ENCODE measurements at places on chromosomes 7 and 10. TPM values are rescaled to one million over a fixed set of nuclear protein-coding genes. Genes with fewer than 3 reads are reported as not detected.

POP7 gene
- 28.7 TPM for polyA plus RNA-seq

TFR2 gene
- 2.7 TPM for polyA plus RNA-seq

GNGT1 gene
- polyA plus RNA-seq, result not detected

SGCE gene
- polyA plus RNA-seq, result 36.2 TPM

CXCL12 gene
- 46.6 TPM for polyA plus RNA-seq

EN2 gene
- polyA plus RNA-seq, result not detected

KCNIP2 gene
- 21.2 TPM for polyA plus RNA-seq

HOXA3 gene
- polyA plus RNA-seq, result 19.1 TPM

BUD23 gene
- polyA plus RNA-seq, result 76.7 TPM

- DNase-seq, result peak; percentile 30
Observed at GRCh38 chr10:111076682-111077478, at the start of gene ADRA2A. TSS of gene ADRA2A (plus strand) at chr10:111077029. CDS start at chr10:111077997, 968 bp downstream.

GRCh38 chr7:104137511-104137910 is 70.3 kb downstream of the ORC5 start:
- DNase-seq, result no peak

DNA sequence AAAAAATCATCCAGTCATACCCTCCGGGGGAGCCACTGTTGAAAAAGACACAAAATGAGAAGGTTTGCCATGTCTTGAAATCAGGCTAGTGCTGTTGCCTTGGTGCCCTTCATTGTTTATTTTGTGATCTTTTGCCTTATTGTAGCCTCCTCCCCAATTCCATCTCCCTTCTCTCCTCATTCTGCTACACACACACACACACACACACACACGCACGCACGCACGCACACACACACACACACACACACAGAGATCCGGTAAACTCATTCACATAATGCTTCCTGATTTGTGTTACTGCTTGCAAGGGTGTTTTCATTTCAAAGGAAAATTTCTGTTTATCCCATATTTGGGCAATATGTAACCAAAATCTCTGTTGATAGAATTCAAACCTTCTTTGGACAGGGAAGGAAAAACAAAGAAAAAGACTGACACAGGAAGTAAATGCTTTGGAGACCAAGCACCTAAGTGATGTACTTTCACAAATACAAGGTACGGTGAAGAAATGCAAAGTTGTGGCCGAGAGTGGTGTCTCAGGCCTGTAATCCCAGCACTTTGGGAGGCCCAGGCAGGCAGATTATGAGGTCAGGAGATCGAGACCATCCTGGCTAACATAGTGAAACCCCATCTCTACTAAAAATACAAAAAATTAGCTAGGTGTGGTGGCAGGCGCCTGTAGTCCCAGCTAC is 141.1 kb upstream of the CDK13 start:
- no peak for DNase-seq

GRCh38 chr10:16788125-16788524 is 29.1 kb downstream of the RSU1 start:
- DNase-seq, result no peak

GRCh38 chr10:131737543-131738395 is 163.0 kb upstream of the PPP2R2D start:
- DNase-seq, result no peak

DNA sequence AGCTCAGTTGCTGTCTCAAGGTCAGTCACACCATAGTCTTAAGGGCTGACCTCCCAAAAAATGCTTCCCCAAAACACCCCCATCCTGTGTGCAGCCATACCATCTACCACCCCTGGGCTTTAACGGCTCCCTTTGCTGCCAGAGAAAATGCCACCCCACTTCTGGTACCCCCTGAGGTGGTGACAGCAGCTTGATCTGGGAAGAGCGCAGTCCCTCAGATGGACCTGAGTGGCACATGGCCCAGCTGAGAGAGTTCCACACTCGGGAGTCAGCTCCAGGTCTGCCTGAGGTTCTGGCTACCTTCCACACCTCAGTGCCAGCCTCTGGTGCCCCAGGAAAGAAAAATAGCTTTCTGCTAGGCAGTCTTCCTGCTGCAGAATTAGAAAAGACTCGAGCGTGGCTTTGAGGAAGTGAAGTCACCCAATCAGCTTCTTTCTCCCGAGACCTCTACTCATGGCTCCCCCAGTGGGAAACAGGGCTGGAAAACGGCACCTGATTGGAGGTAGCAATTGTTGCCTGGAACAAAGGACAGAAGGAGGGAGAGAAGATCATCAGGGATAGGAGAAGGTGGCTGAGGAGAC is 151.7 kb downstream of the ARHGAP21 start:
- DNase-seq, result no peak

DNA sequence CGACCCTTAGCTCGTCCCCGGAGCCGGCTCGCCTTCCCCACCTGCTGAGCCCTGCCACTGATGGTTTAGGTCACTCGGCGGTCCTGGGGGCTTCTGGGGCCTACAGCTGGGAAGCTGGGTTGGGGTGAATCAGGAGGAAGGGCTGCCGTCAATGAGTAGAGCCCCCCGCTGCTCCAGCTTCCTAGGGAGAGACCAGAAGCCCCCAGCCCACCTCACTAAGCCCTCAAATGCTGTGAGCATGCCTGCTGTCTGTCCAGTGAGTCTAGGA is 495.6 kb upstream of the FOXK1 start:
- no peak for DNase-seq

- DNase-seq, result no peak
Observed at GRCh38 chr10:101901340-101901739, 57.7 kb upstream of the KCNIP2 start.

GRCh38 chr7:120404042-120404441 is 131.1 kb downstream of the KCND2 start:
- DNase-seq, result no peak

GRCh38 chr7:44145479-44145968 is 4.4 kb upstream of the MYL7 start:
- peak; percentile 17 for DNase-seq

DNA sequence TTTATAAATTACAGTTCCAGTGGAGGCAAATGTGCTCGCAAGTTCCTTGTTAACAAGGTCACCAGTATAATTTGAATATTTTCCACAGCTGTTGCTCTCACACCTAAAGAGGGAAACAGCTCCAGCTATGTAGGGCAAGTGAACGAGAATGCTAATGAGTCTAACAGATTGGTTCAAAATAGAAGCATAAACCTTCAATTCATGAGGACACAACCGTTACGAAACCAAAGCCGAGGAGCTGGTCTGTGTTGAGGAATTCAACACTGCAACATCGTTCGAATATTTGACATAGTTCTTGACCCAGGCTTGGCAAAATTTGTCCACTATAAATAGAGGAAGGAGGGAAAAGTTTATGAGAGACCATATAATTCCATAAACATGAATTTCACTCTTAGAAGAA is 161.3 kb downstream of the KLF6 start:
- DNase-seq, result no peak

- peak; percentile 16 for DNase-seq
Observed at GRCh38 chr10:31320550-31321211, 1.7 kb downstream of the ZEB1 start.

DNA sequence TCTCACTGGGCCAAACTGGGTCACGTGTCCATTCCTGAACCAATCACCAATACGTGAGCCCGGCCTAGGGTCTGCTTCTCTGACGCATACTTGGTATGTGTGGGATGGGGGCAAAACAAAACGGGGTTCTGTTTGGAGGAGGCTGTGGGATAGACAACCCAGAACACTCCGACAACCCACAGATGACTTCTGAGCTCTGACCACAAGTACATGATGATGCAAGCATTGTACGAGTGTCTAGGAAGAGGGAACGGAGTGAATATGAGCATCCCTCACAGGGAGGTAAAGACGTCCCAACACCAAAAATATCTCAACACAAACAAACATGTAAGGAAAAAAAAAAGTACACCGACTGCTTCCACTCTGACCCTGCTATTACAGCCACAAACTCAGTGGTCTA is 5.6 kb downstream of the DAGLB start:
- no peak for DNase-seq

DNA sequence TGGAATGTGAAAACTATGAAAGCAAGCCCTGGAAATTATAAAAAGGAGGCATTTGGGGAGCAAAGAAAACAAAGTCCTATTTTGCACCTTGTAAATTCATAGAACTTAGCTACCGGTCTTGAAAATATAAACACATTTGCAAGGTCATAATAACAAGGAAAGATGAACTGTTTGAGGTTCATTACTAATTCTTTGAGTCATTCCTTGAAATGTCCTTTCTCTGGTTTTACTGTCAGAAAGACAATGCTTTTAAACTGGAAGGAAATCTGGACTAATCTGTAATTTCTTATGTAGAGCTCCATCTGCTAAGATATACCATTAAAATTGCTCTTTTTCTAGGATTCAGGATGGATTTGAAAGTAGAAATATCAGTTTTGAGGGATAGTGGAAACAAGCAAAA is 1.4 kb downstream of the ERLIN1 start:
- no peak for DNase-seq

DNA sequence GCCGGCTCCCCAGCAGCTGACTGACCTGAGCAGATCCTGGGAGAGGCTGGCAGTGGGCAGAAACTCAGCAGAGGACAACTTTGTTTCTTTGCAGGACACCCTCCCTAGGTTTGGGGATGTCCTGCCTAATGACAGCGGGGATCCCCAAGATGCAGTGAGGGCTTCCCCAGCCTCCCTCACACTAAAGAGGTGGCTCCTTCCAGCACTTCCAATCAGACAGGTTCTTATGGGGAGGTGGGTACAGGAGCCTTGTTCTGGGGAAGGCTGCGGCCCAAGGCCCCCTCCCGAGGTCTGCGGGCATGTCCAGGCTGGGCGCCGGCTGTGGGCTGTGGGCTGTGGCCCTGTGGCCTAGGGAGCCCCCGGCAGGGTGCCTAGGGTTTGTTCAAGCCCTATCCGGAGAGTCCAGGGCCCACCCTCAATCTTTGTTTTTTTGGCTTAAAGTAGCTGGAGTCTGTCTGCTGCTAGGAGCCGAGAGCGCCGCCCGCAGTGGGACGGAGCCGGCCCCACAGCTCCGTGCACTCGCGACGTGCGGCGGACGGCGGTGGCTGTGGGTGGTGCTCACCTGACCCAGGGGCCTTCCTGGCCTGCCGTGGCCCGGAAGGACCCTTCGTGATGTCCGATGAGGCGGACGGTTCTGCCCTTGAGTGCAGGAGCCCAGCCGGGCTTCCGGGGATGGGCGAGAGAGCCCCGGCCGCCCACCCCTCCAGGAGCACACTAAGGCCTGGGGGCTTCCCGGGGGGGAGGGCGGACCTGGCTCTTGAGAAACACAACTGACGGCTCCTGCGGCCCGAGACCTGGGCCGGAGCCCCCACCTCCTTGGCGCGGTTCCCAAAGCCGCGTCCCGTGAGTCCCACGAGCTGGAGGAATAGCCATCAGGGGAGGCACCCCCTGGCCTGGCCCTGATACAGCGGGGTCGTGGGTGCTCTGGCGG is 57.2 kb downstream of the PDGFA start:
- no peak for DNase-seq

- DNase-seq, result no peak
Observed at GRCh38 chr10:129446183-129446581, 20.9 kb upstream of the MGMT start.

DNA sequence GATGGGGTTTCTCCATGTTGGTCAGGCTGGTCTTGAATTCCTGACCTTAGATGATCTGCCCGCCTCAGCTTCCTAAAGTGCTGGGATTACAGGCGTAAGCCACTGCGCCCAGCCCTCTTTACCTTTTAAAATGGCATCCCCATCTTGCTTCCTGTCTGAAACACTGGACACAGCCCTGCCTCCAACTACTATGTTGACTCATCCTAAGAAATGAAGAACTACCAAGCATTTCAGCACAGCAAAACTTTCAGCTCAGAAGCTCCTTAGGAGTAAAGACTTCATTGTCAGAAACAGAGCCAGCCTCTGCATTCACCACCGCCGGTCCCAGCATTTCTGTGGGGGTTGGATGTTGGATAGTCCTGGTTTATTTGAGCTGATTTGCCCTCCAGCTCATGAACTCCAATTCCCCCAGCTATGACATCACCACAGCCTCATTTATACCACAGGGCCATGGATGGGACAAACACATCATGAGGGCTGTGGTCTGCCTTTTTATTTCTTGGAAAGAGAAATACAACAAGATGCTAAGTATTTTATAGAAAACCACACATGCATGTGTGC is 123.5 kb downstream of the ADCY1 start:
- no peak for DNase-seq

DNA sequence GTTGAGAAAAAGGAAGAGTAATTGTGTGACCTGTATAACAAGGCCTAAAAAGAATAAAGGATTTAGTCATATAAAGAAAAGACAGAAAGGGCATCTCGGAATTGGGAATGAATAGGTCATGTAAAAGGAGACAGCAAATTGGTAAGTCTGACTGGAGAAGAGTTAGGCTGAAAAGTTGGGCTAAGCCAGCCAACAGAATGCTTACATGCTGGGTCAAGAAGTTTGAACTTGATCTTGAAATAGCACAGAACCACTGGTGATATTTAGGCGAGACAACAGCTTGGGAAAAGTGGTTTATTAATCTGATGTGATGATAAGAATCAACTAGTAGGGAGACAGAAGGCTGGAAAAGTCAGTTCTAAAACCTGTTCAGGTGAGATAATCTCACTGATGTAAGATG is 4.8 kb downstream of the IDE start:
- no peak for DNase-seq

DNA sequence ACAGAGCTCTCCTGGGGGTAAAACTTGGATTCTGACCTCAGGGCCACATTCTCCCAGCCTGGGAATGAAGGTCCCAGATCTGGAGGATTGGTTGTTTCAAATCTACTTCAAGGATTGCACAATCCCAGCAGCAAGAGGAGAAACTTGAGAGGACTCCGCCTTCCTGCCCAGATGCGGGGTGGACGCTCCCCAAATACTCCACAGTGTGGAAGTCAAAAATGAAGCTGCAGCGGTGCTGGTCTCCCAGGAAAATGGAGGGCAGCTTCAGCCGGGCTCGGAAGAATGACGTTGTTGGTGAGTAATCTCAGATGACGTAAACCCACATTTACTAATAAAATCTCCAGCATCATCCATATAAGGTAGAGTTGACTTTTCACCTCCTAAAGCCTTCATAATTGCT is 31.5 kb upstream of the PPP2R2D start:
- DNase-seq, result no peak

- DNase-seq, result peak; percentile 47
Observed at GRCh38 chr7:4610768-4611467, 71.2 kb upstream of the FOXK1 start.

DNA sequence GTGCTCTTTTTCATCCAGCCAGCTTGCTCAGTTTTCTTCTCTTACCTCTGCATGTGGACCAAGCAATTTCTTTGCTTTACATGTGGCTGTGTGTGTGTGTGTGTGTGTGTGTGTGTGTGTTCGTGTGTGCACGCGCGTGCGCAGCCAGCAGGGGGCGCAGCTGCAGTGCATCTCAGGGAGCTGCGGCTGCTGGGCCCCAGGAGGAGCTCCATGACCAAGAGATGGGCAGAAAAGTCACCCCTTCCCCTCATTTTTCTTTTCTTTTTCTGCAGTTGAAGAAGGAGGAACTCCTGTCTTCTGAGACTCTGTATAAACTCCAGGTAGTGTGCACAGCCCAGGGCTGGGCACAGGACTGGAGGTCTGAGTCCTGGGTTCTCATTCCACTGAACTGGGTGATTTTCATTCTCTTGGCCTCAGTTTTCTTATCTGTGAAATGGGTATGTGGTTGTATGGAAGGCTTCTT is 41.8 kb downstream of the BLNK start:
- DNase-seq, result peak; percentile 82
